ENCODE measurements at places on chromosomes 1 and 21.
A peak's percentile ranks its signal among the peaks of the same experiment; 100 is the strongest.

DNA sequence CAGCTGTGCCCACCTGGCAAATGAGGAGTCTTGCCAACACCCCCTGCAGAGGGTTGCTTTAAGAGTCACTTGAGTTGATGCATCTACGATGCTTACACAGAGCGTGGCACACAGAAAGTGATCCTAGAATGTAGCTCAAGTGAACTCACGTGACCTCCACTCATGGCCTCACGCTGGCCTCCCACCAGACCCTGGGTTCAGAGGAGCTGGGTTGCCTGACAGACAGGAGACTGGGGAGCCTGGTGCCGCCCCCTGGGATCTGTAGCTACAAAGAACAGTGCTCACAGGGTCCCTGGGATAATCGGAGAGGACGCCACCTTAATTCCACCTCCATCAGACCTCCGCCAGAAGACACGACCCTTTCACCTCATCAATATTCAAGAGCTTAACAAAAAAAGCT is 81.4 kb upstream of the CASZ1 start:
- no peak for DNase-seq

GRCh38 chr1:41609166-41609883 is 124.8 kb upstream of the EDN2 start:
- DNase-seq, result no peak

- no peak for DNase-seq
Observed at GRCh38 chr1:116147114-116147510, 35.9 kb downstream of the MAB21L3 start.

- no peak for DNase-seq
Observed at GRCh38 chr1:165497069-165498013, 46.5 kb upstream of the LRRC52 start.

DNA sequence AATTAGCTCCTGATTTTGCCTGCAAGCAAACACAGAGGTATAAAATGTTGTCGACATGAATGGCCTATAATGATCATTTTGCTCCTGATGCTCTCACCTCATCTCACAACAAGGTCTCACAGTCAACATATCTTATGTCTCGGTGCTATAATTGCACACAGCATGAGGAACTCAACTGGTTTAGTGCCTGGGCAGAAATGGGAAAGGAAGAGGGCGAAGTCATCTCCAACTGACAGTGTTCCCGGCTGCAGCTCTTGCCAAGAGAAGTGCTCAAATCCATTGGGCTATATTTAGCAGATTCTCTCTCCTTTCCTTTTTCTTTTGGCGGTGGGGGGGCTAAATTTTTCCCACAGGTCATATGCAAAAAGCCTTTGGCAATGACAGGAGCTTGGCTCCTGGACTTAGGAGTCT is 53.0 kb downstream of the SLC45A1 start:
- no peak for DNase-seq

DNA sequence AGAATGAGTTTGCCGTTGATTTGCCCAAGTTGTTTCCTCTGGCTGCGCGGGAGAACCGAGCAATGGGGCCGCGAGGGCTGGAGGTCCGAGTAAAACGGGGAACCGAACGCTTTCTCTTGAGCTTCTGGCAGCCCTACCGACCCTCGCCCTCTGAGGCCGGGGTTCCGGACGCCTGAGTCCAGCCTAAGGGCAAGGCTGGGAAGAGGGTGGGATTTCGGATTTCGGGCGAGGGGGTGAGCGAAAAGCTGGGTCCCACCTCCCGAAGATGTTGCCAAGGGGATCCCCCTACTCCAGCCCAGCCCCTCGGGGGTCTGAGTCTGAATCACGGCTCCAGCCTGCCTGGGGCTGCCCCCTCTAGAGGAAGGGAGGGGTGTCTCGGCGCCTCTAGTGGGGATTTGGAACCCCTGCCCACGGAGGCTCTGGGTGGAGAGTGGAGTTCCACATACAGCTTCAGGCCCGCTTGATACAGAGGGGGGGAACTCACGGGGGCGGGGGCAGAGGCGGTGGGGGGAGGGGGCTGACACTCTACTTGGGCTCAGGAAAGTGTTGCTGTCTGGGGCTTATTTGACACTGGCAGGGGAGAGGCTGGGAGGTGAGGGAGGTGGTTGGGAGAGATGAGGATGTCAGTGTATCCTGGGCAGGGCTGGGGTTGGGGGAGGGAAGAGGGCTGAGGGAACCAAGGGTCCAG is 617 bp downstream of the KIRREL1 start:
- DNase-seq, result no peak

DNA sequence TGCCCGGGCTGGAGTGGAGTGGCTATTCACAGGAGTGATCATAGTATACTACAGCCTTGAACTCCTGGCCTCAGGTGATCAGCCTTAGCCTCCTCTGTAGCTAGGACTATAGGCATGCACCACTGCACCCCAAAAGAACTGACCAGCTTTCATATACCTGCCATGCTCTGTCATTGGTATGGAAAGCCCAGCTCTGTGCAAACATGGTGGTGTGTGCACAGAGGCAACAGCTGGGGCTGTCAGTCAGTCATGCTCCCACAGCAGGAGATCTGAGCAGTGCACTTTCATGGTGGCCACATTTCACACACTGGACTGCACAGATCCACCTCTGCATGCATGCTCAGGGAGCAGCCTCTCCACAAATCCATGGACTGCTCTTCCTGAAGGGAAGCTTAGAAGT is 8.8 kb upstream of the JAK1 start:
- DNase-seq, result no peak

- DNase-seq, result no peak
Observed at GRCh38 chr21:37073417-37074196, 553 bp downstream of the TTC3 start.

GRCh38 chr1:22237433-22238093 is 94.7 kb upstream of the WNT4 start:
- no peak for DNase-seq

GRCh38 chr21:35559128-35559828 is 501.0 kb downstream of the SETD4 start:
- DNase-seq, result no peak

GRCh38 chr1:53575141-53575954 is 116.1 kb downstream of the DMRTB1 start:
- DNase-seq, result no peak

GRCh38 chr1:45820173-45820572 is 16.8 kb downstream of the MAST2 start:
- DNase-seq, result no peak

GRCh38 chr1:116671912-116672311 is 4.4 kb upstream of the IGSF3 start:
- DNase-seq, result no peak

DNA sequence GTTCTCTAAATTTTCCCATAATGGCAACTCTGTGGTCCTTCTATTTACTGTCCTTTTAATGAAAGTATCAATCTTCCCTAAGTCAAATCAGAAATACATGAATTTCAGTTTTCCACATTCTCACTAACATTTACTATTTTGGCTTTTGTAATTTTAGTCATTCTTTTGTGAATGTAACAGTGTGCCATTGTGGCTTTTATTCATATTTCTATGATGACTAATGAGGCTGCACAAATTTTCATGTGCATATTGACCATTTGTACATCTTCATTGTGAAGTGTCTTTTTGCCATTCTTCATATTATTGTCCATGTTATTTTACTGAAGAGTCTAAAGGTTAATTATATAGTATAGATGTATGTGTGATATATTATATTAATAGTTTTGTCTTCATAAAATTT is 431.0 kb upstream of the BRINP3 start:
- no peak for DNase-seq

- DNase-seq, result no peak
Observed at GRCh38 chr1:225915538-225915991, 8.5 kb downstream of the PYCR2 start.

DNA sequence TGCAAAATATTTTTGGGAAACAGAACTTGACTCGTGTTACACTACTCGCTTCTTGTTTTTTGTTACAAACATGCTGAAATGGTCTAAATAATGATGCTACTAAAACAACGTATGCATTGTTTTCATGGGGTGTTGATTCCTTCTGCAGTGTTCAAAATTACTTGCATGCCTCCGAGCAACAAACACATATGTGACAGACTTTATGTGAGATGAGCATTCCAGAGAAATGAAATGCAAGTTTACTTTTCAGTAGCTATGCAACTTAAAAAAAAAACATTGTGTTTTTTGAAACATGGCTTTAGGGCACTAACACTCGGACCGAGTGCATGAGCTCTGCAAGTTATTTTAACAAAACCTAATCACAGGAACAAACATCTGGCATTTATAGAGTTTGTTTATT is 84.8 kb downstream of the CAMTA1 start:
- no peak for DNase-seq

DNA sequence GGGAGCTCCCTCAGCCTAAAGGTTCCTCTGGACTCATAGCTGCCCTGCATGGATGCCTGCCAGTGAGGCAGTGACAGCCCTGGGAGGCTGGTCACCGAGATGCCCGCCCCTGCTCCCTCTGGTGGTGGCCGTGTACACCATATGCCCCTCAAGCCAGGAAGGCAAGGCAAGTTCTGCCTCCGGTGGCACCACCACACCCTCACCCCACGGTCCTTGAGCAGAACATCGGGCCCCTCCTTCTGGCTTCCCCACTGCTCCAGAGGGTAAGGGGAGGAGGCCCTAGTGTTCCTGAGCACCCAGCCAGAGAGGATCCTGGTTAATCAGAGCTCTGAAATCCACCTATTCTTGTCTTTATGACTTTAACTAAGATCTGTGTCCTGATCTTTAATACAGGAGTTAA is 1.5 kb upstream of the S100A14 start:
- peak; percentile 57 for DNase-seq
